ENCODE measurements at places on chromosomes 3 and 15. TPM values are rescaled to one million over a fixed set of nuclear protein-coding genes. Genes with fewer than 3 reads are reported as not detected.

- DNase-seq, result no peak
Observed at GRCh38 chr3:3675186-3675585, 124.0 kb upstream of the LRRN1 start.

- no peak for DNase-seq
Observed at GRCh38 chr15:55327387-55327786, 8.4 kb downstream of the PIGB start.

DNA sequence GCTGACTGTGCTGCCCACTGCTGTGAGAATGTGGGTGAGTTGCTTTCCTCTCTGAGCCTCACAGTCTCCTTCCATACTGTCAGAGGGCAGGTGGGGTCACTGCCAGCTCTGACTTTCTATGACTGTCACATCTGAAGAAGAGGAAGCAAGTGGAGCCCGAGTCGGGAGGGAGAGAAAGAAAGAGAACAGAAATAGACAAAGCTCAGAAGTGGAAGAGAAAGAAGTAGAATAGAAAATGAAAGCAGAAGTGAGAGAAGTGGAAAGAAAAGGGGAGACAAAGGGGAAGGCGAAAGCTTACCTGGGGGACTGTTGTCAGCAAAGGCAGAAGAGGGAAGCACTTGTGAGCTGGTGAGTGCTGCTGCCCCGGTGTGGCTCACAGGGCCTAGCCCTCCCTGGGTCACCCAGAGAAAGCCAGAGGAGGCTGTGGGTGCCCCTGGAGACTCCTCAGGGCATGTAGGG is 57.9 kb downstream of the EPHB1 start:
- no peak for DNase-seq

GRCh38 chr3:60142009-60142408 is 1092.2 kb upstream of the CFAP20DC start:
- DNase-seq, result peak; percentile 11

GRCh38 chr15:67504056-67504455 is 16.9 kb upstream of the C15orf61 start:
- no peak for DNase-seq

DNA sequence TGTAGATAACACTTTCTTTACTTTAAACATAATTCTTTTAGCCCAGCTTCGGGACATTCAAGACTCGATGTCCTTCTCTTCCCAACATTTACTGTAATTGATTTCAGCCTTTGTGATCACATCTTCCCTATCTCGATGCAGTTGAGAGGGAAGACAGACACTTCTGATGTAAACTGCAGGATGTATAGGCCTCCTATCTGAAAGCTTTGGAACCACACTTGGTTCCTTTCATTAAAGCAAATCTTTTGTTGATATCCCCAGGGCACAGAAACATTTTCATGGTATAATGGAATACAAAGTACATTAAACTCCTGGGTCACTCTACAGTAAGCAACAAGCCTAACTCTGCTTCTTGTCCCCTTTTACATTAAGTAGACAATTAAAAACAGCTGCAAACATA is 6.4 kb downstream of the GRM7 start:
- no peak for DNase-seq

DNA sequence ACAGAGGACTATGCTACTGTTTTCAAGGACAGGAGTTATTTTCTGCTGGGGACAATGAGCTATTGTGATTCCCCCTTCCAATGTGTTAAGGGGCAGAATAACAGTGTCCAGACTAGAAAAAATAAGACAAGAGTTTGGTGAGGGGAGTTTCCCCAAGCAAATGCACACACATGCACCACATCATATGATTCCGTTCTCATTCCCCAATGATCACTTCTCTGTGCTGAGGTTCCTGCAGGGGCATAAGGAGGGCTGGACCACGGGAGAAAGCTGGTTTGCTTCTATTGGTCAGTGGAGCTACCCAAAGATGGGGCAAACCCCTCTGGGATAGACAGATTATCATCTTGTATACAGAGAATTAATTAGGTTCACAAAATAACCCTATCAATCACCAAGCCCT is 80.6 kb downstream of the RBPMS2 start:
- no peak for DNase-seq

GRCh38 chr3:194910414-194910984 is 224.8 kb downstream of the FAM43A start:
- no peak for DNase-seq

SLC6A1 gene
- 2.0 TPM for total RNA-seq

NR1I2 gene
- total RNA-seq, result not detected

SPPL2A gene
- total RNA-seq, result 147 TPM

PLA2G4B gene
- 34.1 TPM for total RNA-seq

Measured in vagina (tissue), 2 donors.